G401 (cell line): ENCODE measurements at places on chromosomes 3 and 15. TPM values are rescaled to one million over a fixed set of nuclear protein-coding genes. Genes with fewer than 3 reads are reported as not detected.

Gene PRSS50
- total RNA-seq = not detected in 2 replicates

Gene CPNE9
- total RNA-seq = 0.80 and 3.9 TPM in 2 replicates

Gene CSPG4
- 32.3 and 34.4 TPM in 2 replicates for total RNA-seq

- DNase-seq = no peak
These were observed 408.9 kb upstream of the WNT5A start for GRCh38 chr3:55895897-55896566.

GRCh38 chr15:69823223-69823907, 274.4 kb downstream of the TLE3 start:
- no peak for DNase-seq

GRCh38 chr3:182948305-182948704, 32.0 kb downstream of the DCUN1D1 start:
- no peak for DNase-seq

DNA sequence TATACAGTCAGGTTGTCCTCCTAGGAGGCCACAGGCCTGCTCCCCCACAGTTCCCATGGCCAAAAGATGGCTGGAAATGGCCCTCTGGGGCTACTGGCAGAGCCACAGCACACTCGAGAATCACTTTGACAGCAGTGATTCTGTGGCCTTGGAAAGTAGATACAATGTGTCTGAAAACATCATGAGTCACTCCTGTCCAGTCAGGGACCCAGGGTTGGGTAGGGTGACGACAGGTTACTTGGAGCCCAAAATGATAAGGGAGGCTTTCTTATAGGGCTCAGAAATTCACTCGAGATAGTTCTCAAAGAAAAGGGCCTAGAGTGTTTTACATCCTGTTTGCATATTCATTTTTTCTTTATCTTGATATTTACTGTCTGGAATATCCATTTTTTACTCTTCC, 24.3 kb downstream of the MRPS25 start:
- DNase-seq = no peak

DNA sequence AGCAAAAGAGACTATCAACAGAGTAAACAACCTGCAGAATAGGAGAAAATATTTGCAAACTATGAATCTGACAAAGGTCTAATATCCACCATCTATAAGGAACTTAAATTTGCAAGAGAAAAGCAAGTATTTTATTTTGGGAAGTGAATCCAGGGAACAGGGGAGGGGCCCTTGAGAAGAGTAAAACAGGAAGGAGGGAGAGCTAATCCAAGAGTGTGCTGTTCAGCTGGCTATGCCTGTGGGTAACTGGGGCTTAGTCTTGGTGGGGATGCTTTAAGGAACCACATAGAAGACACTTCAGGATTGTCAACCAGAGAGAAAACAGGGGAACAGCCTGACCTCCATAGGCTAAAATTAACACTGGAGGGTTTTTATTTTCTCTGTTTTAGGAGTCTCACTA, 3.9 kb upstream of the HHLA2 start:
- no peak for DNase-seq

DNA sequence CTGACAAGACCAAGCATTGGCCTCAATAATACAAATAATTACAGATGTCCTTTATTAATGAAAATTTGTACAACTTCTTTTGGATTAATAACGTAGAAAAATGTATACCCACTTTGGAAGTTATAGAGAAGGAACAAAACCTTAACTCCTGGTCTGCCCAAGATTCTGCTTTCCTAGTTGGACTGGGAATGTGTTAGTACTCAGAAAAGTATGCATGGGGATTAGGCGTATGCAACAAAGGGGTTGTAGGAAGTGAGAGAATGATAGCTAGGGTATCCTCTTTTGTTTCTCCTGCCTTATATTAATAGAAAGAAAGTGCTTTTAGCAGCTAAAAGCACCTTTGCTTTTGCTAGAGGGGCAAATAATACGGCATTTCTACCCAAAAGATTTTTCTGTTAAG, 116.2 kb upstream of the LRRFIP2 start:
- DNase-seq = no peak

DNA sequence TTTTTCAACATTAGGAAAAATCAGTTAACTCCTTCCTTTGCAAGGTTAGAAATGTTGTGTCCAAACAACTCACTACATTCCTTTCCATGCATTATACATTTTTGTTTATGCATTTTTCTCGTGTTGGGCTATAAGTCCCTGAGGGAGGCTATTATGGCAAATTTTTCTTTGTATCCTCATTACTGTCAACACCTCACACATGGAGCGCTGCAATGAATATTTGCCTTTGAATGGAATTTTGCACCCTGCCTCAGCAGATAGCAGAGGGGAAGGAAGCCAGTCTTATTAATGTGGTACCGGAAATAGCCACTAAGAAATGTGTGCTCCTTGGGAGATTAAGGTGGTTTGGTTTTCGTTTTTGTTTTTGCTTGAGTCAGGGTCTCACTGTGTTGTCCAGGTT, 134.7 kb downstream of the THSD4 start:
- no peak for DNase-seq
